Fibroblast of villous mesenchyme (primary cell): ENCODE measurements at places on chromosomes 6 and 20. TPM values are rescaled to one million over a fixed set of nuclear protein-coding genes. Genes with fewer than 3 reads are reported as not detected.

GRCh38 chr6:142896732-142897131 is 48.2 kb downstream of the HIVEP2 start:
- DNase-seq = no peak

DNA sequence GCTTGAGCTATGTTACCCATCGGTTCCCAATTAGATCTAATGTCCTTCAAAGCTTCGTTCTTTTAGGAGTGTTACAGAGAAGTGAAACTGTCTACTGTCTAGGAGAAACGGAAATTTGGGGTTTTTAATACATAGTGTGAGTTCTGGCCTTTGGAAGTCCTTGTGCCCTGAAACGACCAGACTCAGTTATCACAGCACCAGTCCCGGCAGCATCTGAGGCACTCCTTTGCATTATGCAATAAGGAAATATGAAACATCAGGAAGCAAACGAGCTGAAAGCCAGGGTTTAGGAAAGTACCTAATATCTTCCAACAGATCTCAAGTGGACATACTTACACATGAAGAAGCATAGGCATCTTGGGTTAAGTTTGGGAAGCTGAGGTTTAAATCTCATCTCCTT is 61.8 kb upstream of the ADGRF1 start:
- peak; percentile 61 for DNase-seq

DNA sequence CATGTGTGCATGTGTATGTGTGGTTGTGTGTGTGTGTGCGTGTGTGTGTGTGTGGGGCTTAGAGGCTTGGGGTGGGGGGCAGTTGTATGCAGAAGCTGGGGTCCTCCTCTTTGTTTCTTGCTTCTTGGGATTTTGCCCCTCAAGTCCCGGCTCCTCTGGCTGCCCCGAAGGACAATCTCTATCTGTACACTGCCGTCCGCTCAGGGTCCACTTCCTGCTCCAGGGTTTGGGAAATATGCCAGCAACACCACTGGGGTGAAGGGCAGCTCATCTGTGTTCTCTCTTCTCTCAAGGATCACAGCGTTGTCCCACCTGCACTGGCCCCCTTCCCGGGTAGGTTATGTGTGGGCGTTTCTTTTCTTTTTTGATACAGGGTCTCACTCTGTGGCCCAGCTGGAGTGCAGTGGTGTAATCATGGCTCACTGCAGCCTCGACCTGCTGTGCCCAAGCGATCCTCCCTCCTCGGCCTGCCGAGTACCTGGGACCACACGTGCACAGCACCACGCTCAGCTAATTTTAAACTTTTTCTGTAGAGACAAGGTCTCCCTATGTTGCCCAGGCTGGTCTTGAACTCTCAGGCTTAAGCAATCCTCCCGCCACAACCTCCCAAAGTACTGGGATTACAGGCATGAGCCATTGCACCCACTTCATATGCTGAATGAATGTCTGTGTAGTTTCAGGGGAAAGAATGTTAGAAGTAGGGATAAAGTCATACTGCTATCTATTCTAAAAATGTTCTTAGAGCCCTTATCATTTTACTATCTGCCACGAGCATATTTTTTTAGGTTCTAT is 25.7 kb downstream of the SLC2A4RG start:
- DNase-seq = no peak

DNA sequence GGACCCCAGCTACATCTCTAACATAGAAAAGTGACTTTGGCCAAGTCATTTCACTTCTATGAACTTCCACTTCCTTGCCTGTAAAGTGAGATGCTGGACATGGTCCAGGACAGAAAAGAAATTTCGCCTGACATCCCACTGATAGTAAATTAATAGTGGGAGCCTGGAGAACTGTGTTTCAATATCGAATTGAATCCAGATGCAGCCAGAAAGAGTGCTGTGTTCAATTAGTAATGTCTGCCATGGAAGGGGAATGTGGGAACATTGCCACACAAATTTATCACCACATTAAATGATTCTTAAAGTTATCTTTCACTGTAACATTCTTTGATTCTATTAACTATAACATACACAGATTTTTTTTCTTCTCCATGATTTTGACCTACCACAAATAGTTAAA is 255.0 kb downstream of the HACE1 start:
- DNase-seq = no peak

DNA sequence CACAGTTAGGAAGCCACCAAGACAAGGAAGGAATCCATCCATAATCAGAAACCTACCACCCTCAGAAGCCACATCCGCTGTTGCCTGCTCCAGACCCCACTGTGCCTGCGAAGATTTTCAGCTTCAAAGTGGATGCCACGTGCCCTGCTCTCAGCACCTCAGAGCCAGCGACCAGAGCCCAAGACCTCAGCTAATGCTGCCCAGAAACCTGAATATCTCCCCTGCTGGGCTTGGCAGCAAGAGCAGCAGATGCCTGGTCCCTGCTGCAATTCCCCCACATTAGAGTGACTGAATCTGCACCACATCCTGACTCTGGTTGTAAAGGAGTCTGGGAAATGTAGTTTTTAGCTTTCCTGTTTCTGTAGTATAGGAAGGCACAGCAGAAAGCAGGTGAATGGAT is 10.7 kb upstream of the ULBP3 start:
- no peak for DNase-seq

DNA sequence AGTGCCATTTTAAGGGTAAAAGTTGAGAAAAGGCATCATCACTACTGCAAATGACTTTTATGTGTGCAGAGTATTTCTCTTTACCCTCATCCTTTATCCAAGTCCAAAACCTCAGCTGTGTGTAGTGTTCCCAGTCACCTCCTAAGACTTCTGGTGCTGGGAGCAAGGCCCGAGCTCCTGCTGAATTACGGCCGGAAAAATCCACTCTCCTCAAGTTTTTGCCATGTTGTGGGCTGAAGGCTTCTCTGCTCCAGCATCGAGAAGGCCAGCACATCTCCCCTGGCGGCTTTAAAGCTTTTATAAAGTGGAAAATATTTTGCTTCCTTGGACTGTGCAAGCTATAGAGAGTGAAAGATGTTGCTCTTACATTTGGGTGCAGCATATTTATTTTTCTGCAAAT is 153.2 kb upstream of the THBS2 start:
- DNase-seq = no peak

- no peak for DNase-seq
These were observed 515.7 kb upstream of the FLRT3 start for GRCh38 chr20:14853079-14853478.

DNA sequence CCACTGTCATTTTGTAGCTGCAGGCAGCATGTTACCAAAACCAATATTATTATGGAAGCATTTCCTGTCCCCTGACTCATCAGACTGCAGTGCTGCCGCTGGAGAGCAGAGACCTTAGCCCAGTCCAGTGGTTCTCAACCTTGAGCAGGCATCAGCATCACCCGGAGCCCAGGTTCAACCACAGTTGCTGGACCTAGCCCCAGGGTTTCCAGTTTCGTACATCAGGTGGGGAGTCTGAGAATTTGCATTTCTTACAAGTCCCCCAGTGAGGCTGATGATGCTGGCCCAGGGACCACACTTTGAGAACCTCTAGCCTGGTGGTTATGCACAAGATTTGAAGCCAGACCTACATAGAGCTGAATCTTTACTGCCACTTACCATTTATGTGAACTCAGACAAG is 47.3 kb downstream of the LY86 start:
- DNase-seq = no peak

DNA sequence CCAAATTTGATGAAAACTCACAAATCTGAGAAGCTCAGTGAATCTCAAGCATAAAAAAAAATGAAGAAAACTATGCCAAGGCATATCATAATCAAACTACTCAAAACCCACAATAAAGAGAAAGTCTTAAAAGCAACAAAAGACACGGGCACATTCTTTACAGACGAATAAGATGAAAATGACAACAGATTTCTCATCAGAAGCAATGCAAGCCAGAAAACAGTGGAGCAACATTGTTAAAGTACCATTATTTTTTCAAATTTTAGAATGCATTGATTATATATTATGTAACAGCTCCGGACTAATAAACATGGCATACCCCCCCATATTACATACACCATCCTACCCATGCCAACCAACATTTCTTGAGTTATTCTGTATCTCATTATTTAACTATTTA is 55.3 kb upstream of the INSM1 start:
- DNase-seq = no peak

DNA sequence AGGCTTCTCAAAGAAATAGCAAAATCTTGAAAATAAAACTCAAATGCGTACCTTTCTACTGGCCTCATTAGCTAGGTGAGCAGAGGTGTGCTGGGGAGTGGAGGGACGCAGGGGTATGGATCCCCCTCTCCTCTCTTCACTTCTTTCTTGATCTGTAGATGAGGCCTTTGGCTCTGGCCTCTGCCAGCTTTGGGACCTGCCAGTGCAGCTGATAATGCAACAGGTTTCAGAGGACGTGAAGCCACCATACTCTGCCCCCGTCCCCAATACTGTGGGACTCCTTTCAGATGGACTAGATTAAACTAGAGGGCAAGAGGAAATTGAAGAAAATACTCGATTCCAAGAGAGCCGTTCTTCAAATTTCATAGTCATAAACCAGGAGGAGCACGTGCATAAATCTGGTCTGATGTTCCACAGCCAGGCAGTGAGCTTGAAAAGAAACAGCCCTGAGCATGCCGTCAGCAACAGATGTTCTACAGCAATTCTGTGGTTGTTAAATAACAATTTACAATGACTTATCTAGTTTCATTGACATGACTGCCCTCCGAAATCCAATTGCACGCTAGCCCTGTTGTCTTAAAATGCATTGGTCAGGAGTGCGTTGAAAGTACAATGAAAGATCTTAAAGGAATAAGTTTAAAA is 245.3 kb upstream of the FOXQ1 start:
- peak; percentile 59 for DNase-seq

- no peak for DNase-seq
These were observed at the start of gene CPNE5 for GRCh38 chr6:36838896-36839748. Gene CPNE5 (minus strand): TSS chr6:36839444. CDS start chr6:36839377, 67 bp downstream.

GRCh38 chr6:45896783-45897441 is 118.7 kb downstream of the CLIC5 start:
- DNase-seq = no peak

GRCh38 chr6:167091026-167091804 is 31.7 kb upstream of the CCR6 start:
- no peak for DNase-seq

- DNase-seq = no peak
These were observed 22.1 kb upstream of the HMGCLL1 start for GRCh38 chr6:55601120-55601519.

DNA sequence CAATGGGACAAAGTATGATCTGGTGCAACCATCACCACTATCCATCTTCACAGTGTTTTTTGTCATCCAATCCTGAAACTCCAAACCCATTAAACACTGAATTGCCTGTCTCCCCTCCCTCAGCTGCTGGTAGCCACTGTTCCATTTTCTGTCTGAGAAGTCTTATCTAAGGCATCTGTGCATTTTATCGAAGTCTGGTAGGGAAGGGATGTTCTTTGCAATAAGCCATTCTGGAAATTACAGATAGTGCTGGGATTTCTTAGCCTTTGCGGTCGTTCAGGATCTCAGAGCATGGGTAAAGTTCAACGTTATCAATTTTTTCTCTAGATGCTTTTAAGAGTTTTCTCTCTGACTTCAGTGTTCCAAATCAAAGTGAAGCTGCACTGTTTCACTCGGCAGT is 24.1 kb downstream of the KIF25 start:
- peak; percentile 71 for DNase-seq

DNA sequence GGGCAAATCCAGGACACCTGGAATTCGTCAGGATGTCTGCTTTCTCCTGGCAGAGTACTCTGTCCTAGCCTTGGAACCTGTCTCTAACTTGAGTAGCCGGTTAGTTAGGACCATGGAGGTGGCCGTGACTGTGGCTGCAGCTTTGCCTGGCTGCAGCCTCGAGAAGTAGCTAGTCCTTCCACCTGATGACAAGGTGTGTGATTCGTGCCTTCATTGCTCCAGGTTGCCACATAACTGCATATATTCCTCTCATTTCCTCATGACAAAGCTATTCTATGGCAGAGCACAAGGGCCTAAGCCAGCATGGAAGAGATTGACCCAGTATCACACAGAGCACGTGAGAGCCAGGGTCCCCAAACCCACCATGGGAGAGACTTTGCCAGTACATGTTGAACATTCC is 39.8 kb upstream of the KIF25 start:
- DNase-seq = no peak

- DNase-seq = no peak
These were observed 25.8 kb upstream of the PTPN1 start for GRCh38 chr20:50484271-50484976.

GRCh38 chr20:46774236-46774635 is 64.8 kb downstream of the SLC2A10 start:
- no peak for DNase-seq

GRCh38 chr6:37340639-37340943 is 13.2 kb upstream of the RNF8 start:
- no peak for DNase-seq

DNA sequence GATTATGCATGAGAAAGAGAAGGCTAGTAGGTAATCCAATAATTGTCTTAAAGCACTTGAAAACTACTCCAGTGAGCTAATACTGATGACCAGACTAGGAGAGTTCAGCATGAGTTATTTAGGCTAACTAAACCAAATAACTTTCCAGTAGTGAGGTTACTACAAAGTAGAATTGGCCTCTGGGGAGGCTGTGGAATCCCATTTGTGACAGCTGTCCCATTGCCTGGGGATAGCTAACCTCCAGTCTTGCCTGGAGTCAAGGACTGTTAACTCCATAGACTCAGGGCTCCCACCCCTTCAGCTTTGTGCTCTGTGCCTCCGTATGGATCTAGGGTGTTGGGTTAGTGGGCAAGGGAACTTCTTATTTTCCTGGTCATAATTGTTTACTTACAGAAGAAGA is 51.0 kb downstream of the KCNQ5 start:
- DNase-seq = no peak

DNA sequence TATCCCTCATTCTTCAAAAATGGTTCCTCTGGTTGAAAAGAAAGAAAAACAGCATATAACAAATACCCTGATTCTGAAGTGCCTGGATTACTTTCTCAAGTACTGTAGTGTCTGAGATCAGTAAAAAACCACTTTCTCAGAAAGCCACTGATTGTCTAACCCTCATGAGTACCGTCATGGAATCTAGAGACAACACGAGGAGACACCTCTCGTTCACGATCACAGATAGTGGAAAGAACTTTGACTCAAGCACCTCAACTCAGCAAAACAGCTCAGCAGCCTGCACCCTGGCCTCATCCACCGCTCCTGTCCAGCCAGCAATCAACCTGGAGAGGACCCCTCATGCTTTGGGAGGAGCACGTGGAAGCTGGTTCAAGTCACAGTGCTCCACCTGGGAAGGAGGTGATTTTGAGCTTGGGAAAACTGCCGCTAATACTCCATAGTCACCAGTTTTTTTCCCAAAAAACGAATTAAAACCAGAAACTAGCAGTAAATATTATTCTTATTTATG is 1.0 kb downstream of the SCML4 start:
- DNase-seq = no peak

DNA sequence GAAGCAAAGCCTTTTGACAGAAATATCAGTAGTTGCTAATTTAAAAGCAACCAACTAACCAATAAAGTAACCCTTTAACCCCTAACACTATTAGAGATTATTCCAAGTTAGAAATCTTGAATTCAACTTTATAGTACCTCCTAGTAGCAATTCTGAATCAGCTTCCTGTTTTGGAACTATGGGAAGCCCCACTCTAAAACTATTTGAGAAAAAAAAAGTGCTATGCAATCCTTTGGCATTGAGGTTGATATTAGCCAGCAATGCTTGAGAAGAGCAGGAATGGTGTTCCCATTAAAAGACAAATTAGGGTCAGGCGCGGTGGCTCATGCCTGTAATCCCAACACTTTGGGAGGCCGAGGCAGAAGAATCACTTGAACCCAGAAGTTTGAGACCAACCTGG is 306.2 kb upstream of the ZFP64 start:
- no peak for DNase-seq

The MEP1A gene
- not detected in 2 replicates for total RNA-seq

The PMEPA1 gene
- 0.86 and 2.9 TPM in 2 replicates for total RNA-seq

The CDH4 gene
- 1.3 and 1.7 TPM in 2 replicates for total RNA-seq

The C20orf204 gene
- total RNA-seq = 0.43 and 0.97 TPM in 2 replicates

The CLDN20 gene
- not detected in 2 replicates for total RNA-seq
